ENCODE measurements at places on chromosomes 3 and 15.

DNA sequence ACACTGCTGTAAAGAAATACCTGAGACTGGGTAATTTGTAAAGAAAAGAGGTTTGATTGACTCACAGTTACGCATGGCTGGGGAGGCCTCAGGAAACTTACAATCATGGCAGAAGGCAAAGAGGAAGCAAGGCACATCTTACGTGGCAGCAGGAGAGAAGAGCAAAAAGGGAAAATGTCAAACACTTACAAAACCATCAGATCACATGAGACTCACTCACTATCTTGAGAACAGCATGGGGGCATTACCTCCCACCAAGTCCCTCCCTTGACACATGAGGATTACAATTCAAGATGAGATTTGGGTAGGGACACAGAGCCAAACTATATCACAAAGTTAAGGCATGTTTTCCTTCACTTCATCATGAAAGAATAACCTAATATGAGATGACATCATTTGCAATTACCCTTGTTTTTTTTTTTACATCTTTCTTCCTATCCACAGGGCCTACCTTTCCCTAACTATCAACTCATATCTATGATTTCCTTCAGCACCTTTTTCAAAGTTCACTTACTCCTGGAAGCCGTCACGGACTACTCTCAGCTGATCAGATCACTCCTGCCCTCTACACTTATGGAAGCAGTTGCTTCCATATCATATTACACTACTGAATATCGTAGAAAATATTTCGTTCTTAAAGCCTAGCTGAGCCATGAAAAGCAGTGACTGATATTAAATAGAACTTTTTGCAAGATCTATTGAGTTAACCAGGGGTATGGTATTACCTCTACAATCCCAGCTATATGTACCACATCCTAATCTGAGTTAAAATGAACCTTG, 25.5 kb upstream of the ATP8B4 start:
- peak; percentile 57 for DNase-seq

- DNase-seq, result peak; percentile 12
These were observed 82.0 kb downstream of the CHCHD4 start for GRCh38 chr3:14042680-14043079.

- DNase-seq, result no peak
These were observed 327.9 kb upstream of the EPHA3 start for GRCh38 chr3:88779482-88779881.

DNA sequence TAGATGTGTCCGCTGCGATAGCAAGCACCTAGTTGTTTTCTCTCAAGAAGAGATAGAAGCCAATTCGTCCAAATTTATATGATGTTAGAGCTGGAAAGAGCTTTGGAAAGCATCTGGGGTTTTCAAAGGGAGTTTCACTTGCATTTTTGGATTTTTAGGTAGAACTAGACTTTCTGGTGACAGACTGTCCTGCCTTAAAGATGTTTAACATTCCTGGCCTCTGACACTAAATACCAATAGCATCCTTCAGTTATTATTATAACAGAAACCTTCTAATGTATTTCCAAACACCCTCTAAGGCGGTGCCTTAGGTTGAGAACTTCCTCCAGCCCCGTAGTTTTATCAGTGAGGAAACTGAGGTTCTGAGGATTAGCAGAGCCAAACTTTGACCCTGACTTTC, 305.3 kb downstream of the SATB1 start:
- DNase-seq, result peak; percentile 8

DNA sequence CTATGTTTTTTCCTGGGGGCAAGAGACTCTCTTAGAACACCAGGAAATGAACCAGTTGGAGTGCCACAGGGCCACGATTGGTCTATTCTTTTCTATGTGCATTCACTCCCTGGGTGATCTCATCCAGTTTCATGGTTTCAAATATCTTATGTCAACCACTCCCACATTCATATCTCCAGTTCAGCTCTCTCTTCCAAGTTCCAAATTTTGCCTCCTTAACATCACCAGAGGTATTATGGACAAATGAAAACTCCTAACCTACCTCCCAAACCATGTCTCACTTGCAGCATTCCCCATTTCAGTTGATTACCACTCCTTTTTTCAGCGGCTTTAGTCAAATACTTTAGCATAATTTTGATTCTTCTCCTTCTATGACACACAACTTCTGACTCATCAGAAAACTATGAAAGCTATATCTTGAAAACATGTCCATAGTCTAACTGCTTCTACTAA, 203.1 kb upstream of the SEMA6D start:
- peak; percentile 0 for DNase-seq

- peak; percentile 96 for DNase-seq
These were observed 131.0 kb downstream of the MEX3B start for GRCh38 chr15:81914734-81915256.

DNA sequence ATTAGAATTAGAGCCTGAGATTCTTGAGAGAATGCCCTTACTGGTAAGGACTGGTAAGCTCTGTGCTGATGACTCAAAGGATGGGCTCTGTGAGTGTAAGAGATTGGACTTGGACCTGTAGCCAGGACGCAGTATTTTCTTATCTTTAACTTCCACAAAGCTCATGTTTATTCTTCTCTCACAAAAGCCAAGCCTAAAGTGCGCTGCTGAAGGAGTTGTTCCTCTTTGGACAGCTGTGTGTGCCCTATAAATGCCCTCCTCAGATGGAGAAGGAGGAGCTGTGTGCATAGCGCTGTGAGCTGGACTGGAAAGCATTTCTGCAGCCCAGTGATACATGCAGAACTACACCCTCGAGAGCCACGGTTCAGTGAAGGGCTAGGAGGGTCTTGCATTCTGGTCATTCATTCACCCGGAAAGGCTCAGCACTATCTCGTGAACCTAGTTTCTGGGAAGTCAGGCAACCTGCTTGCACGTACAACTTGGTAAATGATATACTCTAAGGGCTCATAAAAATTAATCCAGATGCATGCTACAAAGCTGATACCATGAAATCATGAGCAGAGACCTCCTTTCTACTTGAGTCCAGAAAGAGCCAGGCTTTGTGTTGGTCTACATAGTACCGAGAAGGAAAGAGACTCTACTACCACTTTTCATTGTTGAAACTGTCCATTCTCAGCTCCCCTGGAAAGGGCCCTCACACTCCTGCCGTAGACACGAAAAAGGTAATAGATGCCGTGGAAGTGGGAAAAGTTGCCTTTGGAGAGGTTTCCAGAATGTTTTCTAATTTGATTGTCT, 103.0 kb upstream of the TBL1XR1 start:
- no peak for DNase-seq

GRCh38 chr15:74828835-74829234, 2.4 kb downstream of the CPLX3 start:
- DNase-seq, result no peak

DNA sequence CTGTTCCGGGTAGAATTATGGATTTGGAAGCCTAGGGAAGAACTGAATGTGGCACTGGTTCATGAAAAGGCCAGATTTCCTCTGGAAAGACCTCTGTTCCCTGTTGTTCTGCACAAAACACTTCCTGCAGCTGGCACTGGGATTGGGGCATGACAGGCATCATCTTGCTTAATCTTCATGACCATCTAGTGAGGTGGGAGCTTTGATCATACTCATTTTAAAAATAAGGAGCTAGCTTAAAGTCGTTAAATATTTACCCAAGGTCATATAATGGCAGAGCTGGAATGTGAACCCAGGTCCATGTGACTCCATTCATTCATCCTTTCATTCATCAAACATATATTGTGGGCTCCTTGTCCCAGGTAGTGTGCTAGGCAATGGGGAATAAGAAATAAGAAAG, 40.4 kb downstream of the EBLN2 start:
- DNase-seq, result no peak

GRCh38 chr3:177928172-177928873, 607.9 kb upstream of the KCNMB2 start:
- DNase-seq, result peak; percentile 63

DNA sequence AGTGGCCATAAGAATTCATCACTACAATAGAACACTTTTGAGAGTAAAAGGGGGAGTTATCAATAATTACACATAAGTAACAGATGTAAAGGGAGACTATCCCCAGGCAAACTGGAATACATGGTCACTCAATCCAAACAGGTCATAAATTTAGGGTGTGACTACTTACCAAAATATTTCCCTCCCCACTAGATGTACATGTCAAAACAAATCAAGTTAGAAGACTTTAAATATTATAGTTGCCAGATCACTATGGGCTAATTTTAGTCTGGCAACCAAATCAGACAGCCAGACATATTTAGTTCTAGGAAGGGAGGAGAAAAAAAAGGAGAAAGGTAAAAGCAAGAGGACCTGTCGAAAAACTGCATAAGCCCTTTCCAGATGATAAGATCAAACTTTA, 23.1 kb downstream of the SLC24A5 start:
- DNase-seq, result peak; percentile 8

DNA sequence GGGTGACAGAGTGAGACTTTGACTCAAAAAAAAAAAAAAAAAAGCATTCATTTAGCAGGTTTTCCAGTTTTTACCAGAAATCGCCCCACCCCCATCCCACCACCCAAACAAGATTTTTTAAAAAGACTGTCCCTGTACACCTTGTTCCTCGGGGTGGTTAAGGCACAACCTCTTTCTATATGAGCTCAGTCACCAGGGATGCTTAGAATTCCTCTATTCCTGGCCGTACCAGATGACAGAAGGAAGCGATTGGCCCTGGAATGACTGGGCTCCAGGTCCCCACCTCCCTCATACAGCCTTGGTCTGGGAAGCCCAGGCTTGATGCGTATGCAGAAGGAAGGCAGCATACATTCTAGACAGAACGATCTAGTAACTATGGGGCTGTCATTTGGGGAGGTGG, 25.6 kb downstream of the IDH2 start:
- no peak for DNase-seq

DNA sequence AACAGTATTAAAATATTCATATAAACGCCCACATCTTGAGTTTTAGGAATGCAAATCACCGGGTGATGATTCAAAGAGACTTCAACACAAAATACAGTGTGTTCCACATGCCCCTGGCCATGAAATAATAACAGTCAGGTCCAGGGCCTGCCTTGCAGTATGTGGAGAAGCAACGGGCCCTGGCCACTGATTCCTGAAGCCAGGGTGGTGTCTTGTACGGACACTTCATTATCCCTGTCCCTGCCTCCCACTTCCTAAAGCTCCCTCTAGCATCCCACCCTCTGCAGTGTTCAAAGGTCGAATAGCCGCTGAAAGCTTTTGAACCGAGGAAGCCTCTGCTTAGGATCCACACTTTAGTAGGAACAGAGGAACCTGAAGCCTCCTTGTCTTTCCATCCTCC, 50.4 kb upstream of the PCSK6 start:
- no peak for DNase-seq

DNA sequence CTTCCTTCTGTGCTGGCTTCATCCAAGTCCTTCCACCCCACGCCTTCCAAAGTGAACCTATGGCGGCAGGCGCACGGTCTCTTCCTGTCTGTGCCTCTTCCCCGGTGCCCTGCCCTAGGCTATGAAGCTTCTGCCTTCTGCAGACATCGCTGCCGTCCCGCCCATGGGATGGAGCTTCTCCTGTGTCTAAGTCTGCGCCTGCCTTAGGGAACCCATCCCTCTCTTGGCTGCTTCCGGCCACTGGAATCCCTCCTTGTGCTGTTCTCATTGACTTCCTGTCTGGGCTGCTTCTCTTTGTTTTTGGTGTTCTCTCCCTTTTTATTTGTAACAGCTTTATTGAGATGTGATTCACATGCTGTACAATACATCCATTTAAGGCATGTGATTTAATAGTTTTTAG, 17.2 kb downstream of the CHCHD6 start:
- DNase-seq, result no peak

DNA sequence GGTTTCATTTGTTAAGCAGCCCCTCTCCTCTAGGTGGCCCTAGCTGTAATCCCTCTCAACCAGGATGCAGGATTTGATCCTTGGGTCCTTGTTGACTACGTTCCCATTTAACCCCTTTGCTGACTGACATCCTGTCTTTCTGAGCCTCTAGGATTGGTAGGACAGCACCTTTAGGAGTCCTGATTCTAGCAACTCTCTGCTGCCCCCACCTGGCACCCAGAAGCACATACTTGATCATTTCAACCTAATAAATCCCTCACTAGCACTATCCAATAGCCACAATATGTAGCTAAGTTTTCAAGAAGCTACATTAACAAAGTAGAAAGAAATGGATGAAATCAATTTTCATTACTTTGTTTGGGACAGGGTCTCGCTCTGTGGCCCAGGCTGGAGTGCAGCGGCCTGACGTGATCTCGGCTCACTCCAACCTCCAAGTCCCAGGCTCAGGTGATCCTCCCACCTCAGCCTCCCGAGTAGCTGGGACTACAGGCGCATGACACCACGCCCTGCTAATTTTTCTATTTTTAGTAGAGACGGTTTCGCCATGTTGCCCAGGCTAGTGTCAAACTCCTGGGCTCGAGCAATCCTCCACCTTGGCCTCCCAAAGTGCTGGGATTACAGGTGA, 28.3 kb downstream of the RSL24D1 start:
- DNase-seq, result peak; percentile 63

DNA sequence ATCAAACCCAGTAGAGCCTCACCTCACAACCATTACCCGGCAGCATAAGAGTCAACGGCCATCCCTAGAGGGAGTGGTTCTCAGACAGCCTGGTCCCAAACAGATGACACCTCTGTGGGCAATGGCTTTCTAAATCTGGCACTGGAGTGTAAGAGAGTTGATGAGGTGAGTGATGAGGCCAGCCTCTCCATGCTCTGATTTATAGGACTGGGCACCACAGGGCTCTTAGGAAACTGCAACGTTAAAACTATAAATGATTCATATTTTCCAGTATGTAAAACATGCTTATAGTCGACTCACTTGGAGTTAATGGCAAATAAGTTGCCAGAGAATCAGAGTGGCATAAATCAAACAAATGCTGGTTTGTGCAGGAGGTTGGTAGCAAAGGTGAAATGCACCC, 187.7 kb downstream of the GREM1 start:
- no peak for DNase-seq

- DNase-seq, result peak; percentile 19
These were observed 6.1 kb downstream of the PTX3 start for GRCh38 chr3:157442729-157443128.

DNA sequence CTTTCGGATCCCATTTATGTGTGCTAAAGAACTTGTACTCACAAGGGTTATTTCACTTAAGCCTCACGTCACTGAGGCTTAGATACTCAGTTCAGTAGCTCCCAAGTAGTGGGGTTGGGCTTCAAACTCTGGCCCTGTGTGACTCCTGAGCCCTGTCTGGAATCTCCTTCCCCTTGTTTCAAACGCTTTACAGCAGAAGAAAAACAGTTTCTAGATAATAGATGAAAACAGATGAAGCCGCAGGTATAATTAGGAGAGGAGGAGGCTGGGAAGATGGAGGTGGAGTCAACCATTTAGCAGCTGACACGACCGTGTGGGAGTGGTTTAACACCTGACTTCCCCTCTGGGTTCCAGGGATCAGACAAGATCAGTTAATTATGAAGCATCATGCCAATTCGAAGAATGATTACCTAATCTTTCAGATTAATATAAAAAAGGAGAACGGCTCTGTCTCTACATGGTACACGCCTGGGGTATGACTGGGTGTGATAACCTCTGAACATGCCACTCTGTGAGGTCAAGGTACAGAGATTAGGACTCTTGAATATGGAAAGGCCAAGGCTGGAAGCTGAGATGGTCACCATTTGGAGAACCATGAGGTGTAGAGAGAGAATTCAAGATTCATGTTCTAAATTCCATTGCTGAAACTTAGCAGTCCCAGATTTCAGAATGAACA, 31.1 kb downstream of the TPM1 start:
- DNase-seq, result no peak
